ENCODE measurements at places on chromosomes 5 and 9.

- no peak for DNase-seq
Observed at GRCh38 chr5:173239233-173239593, 4.2 kb upstream of the NKX2-5 start.

- DNase-seq, result no peak
Observed at GRCh38 chr5:9930156-9930555, 300.0 kb upstream of the TAS2R1 start.

DNA sequence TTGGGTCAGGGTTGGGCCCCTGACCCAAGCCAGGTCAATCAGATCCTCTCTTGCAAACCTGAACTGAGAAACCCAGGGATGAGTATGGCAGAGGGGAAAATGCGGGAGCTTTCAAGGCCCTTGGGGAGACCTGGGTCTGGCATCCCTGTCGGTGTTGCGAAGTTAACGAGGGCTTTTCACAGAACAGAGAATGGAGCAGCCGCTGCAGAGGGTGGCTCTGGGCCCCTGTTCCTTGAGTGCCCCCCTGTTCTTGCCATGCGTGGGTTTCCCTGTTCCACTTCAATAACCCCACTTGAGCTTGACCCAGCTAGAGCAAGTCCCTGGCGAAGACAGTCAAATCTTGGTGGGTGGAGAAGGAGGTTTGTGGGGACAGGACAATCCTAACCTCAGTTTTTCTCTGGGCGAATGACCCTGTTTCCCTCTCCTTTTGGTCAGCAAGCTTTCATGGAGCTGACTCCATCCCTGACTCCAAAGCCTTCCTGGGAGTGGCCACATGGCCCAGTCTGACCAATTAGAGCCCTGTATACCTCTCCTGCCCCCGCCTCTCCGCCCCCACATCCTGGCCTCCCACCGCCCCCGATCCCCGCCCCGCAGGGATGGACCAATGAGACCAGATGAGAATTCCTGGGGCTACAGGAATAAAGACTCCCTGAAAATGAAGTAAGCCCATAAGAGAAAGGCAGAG lies 2.9 kb upstream of the VDAC1 start:
- DNase-seq, result no peak

DNA sequence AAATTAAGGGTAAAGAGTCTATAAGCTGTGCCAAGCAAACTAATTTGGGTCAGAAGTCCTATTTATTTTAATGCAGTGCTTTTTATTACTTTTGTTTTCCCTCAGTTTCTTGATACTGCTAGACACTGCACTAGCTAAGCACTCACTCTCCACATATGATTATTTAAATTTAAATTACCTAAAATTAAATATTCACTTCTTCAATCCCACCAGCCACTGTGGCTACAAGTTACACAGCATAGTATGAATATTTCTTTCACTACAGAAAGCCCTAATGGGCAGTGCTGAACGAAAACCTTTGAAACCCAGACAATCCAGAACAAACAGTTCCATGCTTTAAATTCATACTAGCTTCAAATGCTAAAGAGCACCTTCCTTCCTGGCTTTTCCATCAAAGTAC lies 23.6 kb downstream of the ABHD17B start:
- DNase-seq, result no peak
